ENCODE measurements at places on chromosomes 7 and 10.

DNA sequence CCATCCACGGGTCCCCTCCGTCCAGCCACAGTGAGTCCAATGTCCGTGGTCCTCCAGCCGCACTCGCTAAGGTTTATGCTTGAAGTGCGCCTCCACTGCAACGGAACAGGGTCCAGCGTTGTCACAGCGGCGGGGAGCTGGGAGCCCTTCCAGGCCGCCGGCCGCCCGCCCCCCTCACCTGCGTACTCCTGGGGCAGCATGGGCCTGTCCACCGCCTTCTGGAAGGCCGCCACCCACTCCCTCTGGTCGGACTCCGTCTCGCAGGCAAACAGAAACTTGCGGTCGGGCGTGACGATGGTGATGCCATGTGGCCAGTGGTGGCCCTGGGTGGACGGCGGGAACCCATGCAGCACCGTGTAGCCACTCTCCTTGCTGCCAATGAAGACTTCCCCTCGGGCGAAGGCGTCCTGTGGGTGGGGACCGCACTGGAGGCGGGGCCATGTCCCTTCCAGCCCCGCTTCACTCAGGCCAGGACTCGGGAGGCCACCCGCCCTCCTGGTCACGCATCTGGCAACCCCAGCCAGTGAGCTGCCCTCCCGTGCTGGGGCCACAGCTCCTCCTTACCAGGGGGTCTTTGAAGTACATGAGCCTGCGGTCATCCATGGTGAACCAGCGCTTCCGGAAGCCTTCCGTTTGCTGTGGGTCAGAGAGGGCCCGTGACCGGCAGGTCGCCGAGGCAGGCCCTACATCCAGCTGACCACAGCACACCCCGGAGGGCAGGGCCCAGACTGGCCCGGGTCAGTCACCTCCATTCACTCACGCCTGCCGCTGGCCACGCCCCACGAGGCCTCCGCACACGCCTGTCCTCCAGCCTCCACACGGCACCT, 22.7 kb downstream of the GET4 start:
- DNase-seq, result no peak

DNA sequence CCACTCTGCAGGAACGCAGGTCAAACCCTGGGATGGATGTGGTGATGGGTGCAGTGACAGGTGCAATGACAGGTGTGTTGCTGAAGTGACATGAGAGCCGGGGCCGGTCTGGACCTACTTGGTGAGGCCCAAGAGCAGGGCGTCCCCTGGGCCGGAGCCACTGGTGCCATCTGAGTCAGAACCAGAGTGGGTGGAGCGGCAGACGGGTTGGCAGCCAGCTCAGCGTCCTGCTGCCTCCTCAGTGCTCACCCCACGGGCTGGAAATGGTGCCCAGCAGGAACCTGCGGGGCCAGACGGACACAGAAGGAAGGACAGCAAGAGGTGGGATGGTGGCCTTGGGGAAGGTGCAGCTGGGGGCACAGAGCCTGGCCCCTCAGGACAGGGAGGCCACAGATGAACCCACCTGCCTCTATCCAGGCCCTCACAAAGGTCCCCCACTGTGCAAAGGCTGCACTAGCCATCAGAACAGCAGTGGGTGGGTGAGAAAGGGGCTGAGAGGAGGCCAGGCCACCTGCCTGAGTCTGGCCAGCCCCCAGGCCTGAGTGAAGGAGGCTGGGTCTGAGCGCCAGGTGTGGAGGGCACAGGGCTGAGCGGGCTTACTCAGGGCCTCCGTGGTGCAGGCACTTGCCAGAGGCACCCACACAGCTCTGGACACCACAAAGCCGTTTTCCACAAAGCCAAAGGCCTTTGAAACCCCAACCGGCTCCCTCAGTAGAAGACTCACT, 129.0 kb upstream of the PPP2R2D start:
- no peak for DNase-seq

GRCh38 chr10:117264782-117265181, 23.9 kb downstream of the SLC18A2 start:
- no peak for DNase-seq

DNA sequence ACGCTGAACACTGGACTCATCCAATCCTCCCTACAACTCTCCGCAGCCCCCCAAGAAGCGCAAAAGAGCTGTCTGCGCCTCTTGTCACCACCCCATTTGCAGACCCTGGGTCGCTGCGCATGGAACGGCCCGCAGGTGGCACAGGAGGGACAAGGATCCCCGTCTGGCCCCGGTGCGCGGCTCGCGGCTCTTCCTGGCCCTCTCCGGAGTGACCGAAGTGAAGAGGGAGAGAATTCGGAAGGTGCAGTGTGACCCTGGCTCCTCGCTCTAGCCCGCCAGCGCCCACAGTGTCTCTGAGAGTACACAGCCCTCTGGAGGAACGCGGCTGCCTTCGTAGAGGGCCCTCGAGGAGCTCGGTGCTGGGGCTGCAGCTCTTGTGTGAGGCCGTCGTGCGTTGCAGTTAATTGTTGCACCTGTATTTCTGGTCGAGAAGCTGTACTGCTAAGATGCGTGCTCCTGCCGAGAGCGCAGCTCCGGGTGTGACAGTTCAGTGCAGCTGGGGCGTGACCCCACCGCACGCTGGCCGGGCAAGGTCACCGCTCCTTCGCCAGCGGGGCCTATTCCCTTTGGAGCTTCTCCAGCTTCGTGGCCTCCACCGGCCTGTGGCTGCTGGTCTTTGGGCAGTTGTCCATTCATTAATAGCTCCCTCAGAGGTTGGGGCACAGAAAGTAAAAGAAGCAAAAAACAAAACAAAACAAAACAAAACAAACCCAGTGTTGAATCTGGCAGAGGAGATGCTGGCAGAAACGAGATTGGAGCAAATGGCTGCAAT, 119.0 kb downstream of the SEC23IP start:
- no peak for DNase-seq

- no peak for DNase-seq
These were observed 151.4 kb upstream of the PITRM1 start for GRCh38 chr10:3323865-3324498.

DNA sequence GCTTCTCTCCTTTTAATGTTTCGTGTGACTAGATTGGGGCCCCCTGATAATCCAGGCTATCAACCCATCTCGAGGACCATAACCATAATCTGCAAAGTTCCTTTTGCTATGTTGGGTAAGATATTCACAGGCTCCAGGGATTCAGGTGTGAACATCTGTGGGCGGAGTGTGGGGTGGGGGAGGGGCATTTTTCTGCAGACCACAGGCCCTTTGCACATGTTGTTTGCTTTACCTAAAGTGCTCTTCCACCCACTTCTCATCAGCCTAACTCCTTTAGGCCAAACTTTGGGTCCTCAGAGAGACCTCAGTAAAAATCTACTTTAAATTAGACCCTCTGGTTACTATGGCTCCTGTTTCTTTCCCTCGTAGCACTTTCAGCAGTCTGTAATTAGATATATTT, 284.4 kb downstream of the WDR11 start:
- no peak for DNase-seq

- DNase-seq, result no peak
These were observed 40.4 kb upstream of the AGMO start for GRCh38 chr7:15602236-15602635.

DNA sequence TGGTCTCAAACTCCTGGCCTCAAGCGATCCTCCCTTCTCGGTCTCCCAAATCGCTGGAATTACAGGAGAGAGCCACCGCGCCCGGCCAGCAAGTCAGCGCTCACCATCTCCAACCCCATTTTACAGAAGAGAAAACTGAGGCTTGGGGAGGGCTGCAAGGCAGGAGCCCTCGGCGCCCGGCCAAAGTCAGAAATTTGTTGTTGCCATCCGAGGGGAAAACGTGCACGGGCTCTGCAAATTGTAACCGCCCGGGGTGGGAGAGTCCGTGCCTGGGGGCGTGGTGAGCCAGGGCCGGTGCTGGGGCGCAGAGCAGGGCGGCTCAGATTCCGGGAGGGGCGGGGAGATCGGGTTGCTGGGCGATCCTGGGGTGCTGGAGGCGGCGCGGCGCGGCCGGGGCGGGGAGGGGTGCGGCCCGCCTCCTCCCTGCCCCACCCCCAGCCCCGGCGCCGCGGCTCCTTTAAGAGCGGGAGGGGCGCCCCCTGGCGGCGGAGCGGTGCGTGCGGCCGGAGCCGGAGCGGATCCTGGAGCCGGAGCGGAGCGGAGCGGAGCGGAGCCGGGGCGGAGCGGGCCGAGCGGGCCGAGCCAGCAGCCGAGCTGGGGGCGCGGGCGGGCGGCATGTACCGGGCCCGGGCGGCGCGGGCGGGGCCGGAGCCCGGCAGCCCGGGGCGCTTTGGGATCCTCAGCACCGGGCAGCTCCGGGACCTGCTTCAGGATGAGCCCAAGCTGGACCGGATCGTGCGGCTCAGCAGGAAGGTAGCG, at the start of gene VPS37D:
Gene VPS37D, plus strand, starts transcription at position 488 of the 759 bp plus-strand sequence. Its CDS starts 128 bp downstream, at position 616.
- DNase-seq, result peak; percentile 94

DNA sequence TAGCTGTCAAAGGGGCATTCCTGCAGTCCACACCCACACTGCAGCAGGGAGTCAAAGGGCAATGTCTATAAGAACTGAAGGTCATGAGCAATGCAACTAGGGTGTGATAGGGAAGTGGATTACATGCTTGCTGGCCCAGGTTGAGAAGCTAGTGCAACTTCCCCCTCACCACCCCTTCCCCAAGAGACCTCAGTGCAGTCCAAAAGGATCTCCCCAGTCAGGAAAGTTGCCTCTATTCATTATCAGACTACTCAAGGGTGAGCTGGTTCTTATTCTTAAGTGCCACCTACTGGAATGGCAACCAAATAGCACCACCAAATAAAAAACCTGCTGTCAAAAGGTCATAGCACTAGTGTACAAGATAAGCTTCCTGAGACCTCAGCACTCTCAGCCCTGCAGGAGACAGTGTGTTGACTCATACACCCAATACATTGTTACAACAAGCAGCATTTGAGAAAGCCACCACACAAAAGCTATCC, 28.2 kb downstream of the MTERF1 start:
- no peak for DNase-seq

- DNase-seq, result no peak
These were observed 98.7 kb upstream of the SEMA3D start for GRCh38 chr7:85285527-85285926.

DNA sequence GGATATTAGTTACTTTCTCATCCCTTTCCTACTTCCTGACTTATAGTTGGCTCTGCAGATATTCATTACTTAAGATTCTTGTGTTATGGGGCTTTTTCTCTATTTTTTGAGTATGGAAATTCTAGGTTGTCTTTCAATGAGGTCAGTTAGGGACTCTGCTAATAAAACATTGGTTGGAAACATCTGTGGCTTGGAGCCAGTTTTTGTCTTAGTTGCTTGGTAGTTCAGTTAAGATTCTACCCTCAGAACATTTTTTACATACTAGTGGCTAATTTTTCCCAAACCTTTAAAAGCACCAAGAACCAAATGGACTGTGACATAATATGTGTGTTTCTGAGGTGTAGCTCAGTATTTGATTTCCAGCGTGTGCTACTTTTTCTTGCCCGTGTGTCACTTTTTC, 305.6 kb upstream of the FZD1 start:
- no peak for DNase-seq

DNA sequence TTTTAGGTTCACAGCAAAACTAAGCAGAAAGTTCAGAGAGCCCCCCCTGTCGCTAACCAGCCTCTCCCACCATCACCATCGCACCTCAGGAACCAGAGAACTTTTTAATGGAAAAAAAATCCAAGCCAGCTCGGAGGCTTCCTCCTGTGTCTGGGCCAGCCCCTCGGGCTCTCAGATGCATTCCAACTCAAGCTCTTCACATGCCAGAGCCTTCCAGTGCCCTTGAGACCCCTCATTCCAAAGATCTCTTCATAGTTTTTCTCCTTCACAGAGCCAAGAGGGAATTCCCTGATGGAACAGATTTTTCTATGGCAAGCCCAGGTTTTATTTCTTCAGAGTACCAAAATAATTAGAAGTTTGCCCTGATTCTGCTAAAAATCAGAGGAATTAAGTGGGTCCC, 153.4 kb upstream of the LANCL2 start:
- no peak for DNase-seq

DNA sequence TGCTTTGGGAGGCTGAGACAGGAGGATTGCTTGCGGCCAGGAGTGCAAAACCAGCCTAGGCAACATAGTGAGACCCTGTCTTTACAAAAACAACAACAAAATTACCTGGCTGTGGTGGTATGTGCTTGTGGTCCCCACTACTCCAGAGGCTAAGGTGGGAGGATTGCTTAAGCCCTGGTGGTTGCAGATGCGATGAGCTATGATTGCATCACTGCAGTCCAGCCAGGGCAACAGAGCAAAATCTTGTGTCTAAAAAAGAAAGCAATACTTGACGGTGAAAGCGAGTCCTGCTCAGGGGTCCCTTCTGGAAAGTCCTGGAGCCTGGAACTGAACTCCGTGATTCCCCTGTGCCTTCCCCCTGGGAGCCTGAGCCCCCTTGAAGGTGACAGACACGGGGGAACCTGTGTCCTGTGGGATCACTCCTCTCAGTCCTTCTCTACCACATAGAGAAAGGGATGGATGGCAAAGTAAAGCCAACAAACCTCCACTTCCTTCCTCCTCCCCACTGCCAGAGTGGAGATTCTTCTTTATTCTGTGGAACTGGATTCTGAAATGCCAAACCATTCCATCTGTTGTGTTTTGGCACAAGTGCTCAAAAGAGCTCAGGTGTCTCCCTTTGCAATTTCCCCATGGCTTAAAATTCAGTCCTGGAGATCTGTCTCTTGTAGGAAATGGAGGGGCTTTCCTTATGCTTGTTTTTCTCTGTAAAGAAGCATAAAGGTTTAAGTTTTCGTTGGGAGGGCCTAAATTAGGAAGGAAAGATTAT, 50.6 kb downstream of the KIAA1217 start:
- DNase-seq, result no peak

DNA sequence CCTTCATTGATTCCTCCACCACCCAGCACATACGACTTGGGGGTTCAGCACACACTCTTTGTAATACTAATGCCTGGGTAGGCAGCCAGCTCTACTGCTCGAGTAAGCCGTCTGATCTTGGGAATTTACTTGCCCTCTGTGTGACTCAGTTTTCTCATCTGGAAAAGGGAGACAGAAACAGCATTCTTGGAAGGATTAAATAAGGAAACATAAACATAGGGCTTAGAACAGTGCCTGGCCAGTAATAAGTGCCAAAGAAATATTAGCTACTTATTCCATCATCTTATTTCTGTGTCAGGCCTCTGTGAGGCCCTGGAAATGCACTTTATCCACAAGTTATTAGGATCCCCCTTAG, 130.1 kb downstream of the TNS3 start:
- no peak for DNase-seq

GRCh38 chr10:13887761-13888160, 301.0 kb downstream of the PRPF18 start:
- DNase-seq, result no peak

GRCh38 chr10:5589661-5590511, 65.1 kb downstream of the CALML3 start:
- no peak for DNase-seq

DNA sequence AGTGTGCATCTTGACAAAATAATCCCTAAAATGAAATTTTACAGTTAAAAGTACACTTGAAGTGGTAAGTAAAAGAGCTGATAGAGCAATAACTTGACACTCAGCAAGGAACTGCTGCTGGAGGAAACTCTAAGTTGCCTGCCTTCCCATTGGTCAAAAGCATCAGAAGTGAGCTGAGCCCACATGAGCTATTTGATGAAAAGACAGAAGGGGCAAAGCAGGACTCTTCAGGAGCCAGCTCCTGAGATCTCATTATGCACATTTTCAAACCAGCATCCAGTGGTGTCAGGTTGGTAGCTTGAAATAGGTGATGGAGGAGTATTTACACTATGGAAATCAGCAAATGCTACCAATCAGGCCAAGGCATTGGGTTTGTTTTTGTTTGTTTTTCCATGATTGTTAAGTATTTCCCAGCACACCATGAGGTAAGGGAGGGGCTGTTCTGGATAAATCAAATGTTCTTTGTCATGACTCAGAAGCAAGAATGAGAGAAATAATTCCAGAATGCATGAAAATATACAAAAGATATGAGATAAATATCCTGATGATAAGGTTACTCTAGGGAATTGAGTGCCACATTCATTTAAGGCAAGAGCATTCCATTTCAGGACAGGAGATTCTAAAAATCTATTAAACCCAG, 316.6 kb downstream of the SNX13 start:
- DNase-seq, result no peak

Measured in activated CD4-positive, CD25-positive, alpha-beta regulatory T cell (primary cell).